ENCODE measurements at places on chromosomes 5 and 9.

DNA sequence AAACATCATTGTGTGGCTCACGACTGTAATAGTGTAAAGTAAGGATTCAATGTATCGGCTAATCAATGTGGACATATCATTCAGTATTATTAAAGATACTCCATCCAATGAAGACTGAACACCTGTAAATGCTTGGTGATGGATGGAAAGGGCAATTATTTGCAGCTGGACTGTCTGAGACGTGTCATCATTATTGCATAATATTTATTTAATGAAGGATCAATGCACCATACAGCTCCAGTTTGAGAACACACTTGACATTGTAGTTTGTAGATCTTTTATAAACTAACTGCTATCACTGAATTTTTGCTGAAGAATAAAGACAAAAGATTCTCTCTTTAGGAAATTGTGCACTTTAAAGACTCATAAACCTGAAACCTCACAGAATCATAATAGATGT lies 117.6 kb upstream of the CCDC152 start:
- DNase-seq = no peak

DNA sequence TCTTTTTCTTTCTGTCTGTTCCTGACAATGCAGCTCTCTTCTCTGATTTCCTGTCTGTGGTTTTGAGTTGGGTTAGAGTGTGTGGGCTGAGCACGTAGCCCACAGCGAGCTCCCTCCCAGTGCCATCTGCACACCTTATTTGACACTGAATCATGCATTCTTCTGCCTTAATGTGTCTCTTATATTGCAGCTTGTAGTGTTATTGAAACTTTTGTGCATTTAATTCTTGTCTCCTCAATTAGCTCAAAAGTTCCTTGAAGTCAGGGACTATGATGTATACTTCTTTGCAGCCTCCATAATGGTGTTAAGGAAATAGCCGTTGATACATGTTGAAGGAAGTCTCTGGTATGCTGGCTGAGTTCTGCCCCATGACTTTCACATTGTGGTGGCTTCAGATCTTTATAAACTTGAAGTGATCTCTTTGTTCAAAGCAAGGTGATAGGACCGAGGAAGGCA lies 576.2 kb upstream of the CLINT1 start:
- peak; percentile 24 for DNase-seq

- no peak for DNase-seq
Measured at GRCh38 chr9:130262061-130262745, 3.4 kb upstream of the HMCN2 start.

GRCh38 chr5:18420711-18421110 lies 786.5 kb downstream of the TAF11L14 start:
- DNase-seq = no peak

- DNase-seq = no peak
Measured at GRCh38 chr9:126880947-126881332, 20.5 kb downstream of the ZBTB34 start.

DNA sequence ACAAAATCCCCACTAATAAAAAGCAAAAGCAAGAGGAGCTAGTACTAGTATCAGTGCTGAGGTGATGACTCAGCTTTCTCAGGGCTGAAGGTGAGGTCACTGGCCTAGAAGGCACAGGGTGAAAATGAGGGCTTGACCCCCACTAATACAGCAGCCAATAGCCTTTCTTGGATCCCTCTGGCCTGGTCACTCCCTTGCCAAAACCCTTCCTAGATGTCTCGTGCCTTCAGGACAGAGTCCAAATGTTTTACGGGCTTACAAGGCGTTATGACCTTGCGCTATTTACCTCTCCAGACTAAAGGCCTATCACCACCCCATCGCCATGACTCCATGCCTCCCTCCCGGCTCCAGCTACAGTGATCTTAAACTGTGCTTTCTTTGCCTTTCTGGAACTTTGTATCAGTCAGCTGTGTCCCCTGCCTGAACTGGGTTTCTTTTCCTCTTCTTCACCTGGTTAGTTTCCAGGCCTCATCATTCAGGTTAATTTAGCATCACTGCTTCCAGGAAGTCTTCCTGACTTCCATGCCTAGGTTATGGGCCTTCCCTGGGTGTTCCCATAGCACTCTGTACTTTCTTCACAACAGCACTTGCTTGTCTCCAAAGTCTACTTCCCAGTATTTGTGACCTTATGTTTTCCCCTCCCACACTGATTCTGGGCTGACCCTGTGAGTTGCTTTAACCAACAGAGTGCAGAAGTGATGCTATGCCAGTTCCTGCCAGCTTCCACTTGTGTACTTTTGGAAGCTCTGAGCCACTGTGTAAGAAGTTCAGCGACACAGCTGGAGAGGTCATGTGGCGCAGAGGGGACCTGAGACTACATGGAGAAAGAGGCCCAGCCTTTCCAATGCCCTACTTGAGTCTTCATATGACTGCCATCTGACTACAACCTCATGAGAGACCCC lies 4.2 kb upstream of the DELE1 start:
- DNase-seq = no peak

DNA sequence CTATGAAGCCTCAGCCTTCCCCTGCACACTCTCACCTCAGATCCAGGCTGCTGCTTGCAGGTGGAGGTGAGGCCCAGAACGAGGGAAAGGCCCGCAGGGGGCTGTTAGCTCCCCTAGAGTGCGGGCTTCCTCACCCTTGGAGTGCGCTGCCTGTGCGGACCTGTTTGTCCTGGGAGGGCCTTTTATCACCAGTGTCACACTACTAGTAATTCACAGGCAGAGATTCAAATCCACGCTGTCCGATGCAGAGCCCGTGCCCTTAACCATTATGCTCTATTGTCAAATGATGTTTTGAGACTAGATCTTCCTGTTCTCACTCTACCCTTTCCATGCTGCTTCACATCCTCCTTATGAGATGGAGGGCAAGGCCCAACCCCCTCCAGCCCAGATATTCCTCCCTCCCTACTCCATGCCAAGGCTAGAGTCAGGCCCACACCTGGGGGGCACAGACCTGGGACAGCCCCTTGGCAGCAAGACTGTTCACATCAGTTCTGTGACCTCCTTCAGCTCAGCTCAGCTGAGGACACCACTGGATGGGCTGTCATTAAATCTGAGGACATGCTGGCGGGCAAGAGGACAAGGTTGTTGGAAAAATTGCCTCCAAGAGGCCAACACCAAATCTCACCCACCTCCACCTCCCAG lies 112.8 kb upstream of the SPOCK1 start:
- no peak for DNase-seq

- no peak for DNase-seq
Measured at GRCh38 chr5:120158211-120158610, 305.9 kb upstream of the PRR16 start.

GRCh38 chr9:127216210-127216887 lies 48.2 kb upstream of the GARNL3 start:
- DNase-seq = no peak

- peak; percentile 56 for DNase-seq
Measured at GRCh38 chr5:112205846-112206245, 213.2 kb downstream of the EPB41L4A start.

GRCh38 chr5:28473531-28474107 lies 1435.2 kb upstream of the CDH9 start:
- no peak for DNase-seq
